COR-L47 (cell line): ENCODE measurements at places on chromosomes 12 and 14.
A peak's percentile ranks its signal among the peaks of the same experiment; 100 is the strongest.

DNA sequence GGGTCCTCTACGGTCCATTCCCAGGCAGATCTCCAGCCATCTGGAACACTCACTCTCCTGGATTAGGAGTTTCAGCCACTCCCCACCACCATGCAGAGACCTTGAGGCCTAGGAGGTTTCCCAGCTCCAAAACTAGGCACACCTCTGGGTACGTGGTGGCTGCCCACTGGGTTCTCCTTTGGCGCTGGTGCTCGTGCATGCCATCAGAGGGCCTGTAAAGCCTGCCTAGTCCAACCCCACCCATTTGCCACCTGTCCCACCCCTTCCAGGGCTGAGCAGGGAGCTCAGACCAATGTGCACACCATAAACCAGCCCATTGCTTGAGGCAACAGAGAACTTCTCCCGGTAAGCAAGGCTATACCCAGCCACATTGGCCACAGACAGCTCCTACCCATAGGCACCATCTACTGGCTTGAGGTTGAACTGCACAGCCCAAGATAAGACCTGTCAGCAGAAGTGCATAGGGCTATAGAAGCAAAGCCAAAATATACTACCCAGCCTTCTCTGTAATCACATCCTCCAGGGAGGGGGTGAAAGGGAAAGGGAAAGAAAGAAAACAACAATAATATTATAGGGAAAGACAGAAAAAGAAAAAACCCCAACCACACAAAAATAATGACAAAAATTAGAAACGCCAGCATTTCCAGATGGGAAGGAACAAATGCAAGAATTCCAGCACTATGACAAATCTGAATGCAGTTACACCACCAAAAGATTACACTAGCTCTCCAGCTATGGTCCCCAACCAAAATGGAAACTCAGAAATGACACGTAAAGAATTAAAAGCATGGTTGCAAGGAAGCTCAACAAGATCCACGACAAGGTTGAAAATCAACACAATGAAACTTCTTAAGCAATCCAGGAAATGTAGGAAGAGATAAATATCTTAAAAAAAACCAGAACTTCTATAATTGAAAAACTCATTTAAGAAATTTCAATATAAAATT is 111.9 kb upstream of the CCDC175 start:
- peak; percentile 63 for DNase-seq

DNA sequence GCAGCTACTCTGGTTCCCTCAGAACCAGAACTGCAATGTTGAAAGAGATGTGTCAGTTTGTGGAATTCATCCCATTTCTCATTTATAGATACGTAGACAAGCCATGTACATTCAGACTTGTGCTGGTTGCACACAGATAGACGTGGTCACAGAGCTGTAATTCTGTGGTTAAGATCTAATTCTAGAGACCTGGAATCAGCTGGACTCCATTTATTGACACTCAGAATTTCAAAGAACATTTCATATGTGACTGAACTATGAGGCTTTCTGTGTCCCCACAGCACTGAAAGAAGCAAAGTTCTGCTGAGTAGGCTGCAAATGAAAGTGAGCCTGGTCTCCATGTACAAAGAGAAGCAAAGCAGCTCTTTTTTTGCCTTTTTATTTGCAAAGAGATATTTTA is 220.2 kb upstream of the NAV3 start:
- no peak for DNase-seq

DNA sequence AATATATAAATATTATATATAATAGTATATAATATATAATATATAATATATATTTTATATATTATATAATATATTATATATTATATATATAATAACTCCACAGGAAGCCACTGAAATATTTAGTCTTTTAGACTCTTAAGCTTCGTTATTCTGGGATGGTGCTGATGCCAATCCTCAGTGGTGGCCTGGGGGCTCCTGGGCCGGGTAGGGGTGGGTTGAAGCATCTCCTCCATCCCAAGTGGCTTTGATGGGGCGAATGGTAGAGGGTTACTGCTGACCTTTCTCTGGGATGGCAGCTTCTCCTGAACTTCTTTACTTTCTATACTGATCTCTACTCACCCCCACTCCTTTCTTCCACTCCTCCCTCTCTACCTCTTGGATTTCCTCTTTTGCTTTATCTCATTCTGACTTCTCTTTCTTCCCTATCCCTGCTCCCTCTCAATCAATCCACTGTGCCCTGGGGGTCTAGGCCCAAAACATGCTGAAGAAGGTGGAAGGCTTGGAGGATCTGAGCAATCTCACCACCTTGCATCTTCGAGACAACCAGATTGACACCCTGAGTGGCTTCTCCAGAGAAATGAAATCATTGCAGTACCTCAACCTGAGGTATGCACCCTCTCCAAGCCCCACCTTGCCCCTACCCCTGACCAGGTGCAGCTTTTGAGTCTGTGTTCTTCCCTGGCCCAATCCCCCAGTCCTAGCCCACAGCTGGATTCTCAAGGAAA is 4.8 kb upstream of the ENO2 start:
- no peak for DNase-seq

GRCh38 chr12:92753976-92754885 is 51.4 kb downstream of the PLEKHG7 start:
- no peak for DNase-seq

DNA sequence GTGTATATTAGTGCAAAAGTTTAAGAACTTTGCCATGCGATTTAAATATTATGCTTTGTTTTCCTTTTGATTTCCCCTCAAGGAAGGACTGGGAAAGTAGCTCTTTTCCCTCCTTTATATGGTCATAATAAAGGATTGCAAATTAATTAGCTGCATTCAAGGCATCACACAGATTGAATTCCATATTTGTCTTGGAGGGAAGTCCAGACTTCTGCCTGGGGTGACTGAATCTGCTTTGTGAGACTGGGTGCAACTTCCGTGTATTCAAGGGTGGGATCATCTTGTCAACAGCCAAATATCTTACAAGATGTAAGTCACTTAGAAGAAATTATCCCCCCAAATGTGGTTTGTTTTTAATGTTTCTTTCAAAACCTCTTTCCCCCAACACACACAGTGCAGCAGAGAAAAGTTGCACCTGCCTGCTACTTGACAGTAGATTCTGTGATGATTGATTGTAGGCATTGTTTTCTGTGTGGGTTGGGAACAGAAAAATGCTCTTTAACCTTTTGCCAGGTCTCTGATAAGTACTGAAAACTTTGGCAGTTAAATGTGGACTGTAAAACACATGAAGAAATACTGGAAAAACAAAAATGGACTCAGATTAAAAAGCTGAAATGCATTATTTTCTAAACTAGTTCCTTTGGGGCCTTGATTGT is 28.4 kb downstream of the STK38L start:
- DNase-seq = peak; percentile 4

GRCh38 chr14:64049616-64050381 is 197.0 kb downstream of the SYNE2 start:
- no peak for DNase-seq

DNA sequence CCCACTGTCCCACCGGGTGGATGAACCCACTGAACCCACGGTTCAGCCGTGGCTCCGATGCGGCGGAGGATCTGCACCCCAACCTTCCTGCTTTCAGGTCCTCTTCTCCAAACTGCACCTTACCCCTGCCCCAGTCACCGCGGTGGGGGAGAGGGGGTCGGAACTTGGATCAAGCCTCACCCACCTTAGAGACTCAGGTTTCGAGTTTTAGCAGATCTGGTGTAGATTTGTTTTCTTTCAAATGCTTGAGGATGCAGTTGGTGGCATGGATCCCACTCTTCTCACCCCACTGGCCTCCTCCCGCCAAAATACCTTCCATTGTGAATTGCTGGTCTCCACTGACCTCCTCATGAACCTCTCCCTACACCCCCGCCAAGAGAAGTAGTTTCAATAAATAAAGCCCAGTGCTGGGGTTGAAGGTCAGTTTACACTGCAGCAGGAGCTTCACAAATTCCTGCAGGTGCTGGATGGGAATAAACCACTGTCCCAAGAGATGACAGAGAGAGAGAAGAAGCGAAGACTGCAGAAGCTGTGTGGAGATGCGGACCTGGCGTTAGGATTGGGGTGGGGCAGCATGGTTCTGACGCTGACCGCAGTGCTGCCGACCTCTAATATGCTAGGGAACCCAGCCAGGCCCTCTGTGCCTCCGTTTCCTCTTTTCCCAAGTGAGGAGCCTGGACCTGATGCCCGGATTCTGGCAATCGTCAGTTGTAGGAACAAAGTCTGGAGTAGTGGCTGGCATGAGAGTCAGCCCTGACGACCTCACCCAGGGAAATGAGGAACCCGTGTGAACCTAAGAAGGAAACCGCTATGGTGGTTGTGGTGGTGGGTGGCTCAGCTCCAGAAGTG is 7.4 kb downstream of the TTC6 start:
- no peak for DNase-seq

- DNase-seq = no peak
Measured at GRCh38 chr12:81500788-81501187, 258.4 kb downstream of the PPFIA2 start.

DNA sequence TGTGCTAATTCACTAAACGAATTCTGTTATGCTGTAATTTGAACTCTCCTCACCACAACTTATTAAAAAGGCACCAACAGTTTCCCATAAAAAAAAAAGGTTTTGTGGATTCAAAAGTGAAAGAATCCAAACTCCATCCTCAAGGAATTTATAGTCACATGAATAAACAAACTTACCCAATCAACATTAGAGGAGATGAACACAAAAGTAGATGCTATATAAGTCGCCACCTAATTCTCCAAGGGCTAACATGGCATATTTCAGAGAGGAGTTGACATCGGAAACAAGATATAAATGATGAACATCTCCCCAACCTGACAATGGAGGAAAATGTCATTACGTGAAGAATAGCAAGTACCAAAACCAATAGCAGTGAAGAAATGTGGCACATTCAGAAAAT is 265.5 kb upstream of the PRKD1 start:
- DNase-seq = no peak

- no peak for DNase-seq
Measured at GRCh38 chr12:15225136-15225862, 4.1 kb upstream of the RERG start.

GRCh38 chr14:77268989-77269600 is 1.9 kb downstream of the NGB start:
- peak; percentile 43 for DNase-seq

DNA sequence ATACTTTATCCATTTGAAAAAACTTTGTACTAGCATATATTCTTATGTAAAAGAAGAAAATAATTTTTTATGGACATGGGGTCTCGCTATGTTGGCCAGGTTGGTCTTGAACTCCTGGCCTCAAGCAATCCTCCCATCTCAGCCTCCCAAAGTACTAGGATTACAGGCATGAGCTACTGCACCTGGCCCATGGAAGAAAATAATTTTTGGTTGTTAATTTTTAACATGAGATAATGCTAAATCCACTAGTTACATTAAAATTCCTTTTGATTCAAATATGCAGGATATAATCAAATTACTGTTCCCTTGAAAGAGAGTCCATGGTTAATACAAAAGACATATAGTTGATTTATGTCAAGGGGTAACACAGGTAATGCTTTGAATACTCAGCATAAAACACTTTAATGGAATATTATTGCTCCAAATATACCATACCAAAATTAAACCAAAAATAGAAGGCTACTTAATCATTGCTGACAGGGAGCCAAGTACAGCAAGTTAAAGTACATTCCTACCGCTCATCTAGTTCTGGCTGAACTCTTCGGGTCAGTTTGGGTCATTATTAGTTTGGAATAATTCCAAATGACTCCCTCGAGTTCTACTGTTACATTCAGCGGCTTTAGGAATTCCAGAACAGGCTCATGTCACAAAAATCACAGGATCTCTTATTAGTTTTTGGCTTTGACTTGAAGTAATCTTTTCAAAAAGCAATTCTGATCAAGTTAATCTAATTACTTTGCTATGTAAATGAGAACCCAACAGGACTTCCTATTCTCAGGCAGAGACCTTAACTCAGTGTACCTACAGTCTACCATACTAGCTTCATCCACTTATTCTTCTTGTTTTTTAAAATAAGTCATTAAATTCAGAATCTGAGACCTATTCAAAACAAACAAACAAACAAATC is 6.1 kb downstream of the SOS2 start:
- DNase-seq = no peak

DNA sequence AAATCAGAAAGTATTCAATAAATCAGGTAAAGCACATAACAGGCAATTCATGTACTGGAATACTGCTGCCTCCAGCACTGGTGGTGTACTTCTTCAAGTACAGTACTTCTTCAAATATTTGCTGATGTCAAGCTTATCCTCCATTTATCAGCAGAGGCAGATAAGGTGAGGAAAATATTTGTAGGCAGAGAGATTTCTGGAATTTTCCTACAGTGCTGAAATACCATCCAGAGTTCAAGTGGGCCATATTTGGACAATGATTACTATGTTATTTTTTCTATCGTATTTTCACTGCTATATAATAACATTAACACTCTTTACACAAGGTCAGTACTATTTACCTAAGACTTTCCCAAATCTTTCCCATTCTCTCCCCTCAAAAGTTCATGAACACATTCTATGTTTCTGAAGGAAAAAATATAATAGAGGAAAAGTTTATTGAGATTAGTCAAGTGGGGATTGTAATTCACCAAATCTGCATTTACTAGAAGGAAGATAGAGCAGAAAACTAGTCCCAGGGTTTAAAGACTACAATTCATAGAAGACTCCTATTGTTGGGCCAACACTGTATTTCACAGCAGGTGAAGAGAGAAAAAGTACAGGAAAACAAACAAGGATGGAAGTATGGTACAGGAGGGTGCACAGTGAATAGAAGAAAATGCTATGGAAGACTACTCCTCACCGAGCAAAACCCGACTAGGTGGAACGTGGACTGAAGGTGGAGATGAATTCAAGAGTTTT is 141.1 kb downstream of the PAWR start:
- DNase-seq = no peak

GRCh38 chr12:72214163-72214562 is 58.0 kb upstream of the TRHDE start:
- no peak for DNase-seq

DNA sequence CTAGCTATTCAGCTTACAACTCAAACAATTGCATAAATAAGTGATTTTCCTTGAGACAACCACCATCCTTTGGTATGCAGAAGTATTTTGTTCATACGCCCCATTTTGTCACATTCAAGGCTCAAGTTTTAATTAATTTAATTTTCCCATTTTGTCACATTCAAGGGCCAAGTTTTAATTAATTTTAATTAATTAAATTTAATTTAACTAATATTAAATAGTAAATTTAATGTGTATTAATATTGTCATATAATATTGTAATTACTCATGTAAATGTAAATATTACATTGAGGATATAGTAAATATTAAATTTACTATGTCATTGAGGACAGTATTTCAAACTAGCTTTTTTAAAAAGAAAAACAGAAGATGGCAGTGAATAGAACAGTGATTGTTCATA is 216.8 kb upstream of the GARIN2 start:
- no peak for DNase-seq

- DNase-seq = no peak
Measured at GRCh38 chr12:3973269-3973884, 100.2 kb upstream of the PARP11 start.

- no peak for DNase-seq
Measured at GRCh38 chr14:80621701-80622100, 319.8 kb downstream of the CEP128 start.

DNA sequence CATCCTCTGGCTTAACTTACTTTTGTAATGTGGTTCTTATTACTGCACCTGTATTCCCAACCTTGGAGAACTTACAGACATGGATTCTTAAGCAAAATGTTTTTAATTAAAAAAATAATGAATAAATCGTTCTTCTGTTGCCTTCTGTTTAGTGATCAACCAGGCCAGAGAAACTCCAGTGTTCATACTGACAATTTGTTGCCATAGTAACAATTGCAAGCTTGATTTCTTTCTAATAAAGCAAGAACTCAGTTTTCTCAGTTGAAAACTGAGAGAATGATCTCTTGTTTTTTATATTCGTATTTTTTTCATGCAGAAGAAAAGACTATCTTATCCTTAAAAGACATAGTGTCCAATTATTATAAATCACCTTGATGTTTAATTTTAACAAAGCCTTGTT is 106.5 kb upstream of the LMNTD1 start:
- DNase-seq = no peak
